Pericardium fibroblast (primary cell): ENCODE measurements at places on chromosomes 7 and 10. TPM values are rescaled to one million over a fixed set of nuclear protein-coding genes. Genes with fewer than 3 reads are reported as not detected.

Gene ADAM12
- total RNA-seq = 7.2 and 59.9 TPM in 2 replicates

Gene PRTFDC1
- total RNA-seq = 4.1 and 9.6 TPM in 2 replicates

Gene VAX1
- not detected in 2 replicates for total RNA-seq

Gene PILRA
- 2.2 and 5.6 TPM in 2 replicates for total RNA-seq

Gene BMPR1A
- 20.1 and 29.9 TPM in 2 replicates for total RNA-seq

Gene CPN1
- not detected in 2 replicates for total RNA-seq

Gene COL28A1
- total RNA-seq = under 0.01 TPM in 1 of 2 replicates, not detected in the other

Gene OR2A7
- total RNA-seq = 0.17 TPM in 1 of 2 replicates, not detected in the other

Gene AKR1C1
- total RNA-seq = 26.9 and 27.3 TPM in 2 replicates

Gene TAS2R4
- 0.09 and 0.12 TPM in 2 replicates for total RNA-seq

Gene CRYGN
- total RNA-seq = under 0.01 TPM in 1 of 2 replicates, not detected in the other

Gene HOXA2
- 6.4 TPM in 1 of 2 replicates, not detected in the other for total RNA-seq
